ENCODE measurements at places on chromosomes 3 and 15.

DNA sequence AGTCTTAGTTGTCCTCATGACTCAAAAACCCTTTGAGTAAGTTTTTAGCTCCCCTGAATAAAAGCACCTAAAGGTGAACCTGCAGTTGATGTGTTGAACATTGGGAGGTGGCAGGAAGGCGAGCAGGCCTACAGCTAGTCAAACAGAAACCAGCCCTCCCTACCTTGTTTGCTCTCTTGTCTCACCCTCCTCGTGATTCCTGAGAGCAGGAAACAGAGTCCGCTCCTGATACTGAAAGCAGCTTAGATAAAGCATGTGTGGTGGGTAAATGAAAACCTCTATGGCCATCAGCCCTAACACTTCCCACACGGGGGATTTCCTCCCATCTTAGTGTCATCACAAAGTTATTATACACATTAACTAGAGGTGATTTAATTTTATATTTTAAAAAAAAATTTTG, 21.8 kb upstream of the CLDN18 start:
- DNase-seq: no peak

DNA sequence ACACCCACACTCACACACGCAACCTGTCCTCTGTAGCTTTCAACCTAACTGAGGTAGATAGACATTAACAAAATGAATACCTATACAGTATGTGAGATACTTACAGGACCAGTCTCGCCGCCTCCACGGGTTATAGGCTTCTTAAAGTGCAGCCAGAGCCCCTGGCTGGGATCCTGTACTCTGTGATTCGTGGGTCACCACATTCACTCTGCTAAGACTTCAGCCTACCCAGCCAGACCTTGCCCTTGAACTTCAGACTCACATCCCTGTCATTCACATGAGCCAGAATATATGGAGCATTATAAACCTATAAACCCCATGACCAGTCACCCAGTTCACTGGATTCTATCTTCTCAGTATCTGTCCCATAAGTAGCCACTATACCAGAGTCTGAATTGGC, 1.4 kb downstream of the DLEC1 start:
- DNase-seq: no peak

DNA sequence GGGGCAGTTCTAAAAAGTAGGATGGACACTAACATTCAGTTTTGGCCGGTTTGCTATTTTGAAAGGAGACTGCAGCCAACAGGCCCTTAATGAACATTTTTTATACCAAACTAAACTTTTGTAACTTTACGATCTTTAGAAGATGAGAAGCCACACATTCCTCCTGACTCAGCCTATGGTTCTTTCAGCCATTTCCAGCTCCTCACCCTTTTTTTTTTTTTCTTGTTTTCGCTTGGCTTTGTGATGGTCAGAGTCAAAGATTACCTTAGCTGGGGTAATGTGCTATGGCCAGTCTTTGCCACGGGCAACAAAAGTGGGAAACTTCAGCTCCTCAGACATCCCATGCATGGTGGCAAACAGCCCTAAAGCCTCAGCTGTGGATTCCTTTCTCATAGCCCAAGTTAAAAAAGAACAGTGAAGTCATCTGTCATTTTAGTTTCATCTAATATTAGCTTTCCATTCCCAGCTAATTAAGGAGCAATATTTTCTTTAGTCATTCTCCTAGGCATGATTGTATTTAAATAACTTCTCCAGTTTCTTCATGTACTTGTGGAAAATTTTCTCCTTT, 368.7 kb downstream of the MFSD1 start:
- DNase-seq: no peak

GRCh38 chr3:71582612-71583565, 639 bp downstream of the FOXP1 start:
- DNase-seq: peak; percentile 92

GRCh38 chr15:40352281-40352901, 1.6 kb downstream of the PHGR1 start:
- no peak for DNase-seq

GRCh38 chr3:20232906-20233780, 47.1 kb upstream of the SGO1 start:
- DNase-seq: no peak

GRCh38 chr3:1183320-1184048, 90.7 kb downstream of the CNTN6 start:
- DNase-seq: no peak

DNA sequence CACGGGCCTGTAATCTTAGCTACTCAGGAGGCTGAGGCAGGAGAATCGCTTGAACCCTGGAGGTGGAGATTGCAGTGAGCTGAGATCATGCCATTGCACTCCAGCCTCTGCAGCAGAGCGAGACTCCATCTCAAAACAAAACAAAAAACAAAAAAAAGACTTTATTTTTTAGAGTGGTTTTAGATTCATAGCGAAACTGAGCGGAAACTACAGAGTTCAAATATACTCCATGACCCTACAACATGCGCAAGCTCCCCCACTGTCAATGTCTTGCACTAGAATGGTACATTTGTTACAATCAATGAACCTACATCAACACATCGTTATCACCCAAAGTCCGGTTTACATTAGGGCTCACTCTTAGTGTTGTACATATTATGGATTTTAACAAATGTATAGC, 2.2 kb upstream of the CRTAP start:
- DNase-seq: no peak

DNA sequence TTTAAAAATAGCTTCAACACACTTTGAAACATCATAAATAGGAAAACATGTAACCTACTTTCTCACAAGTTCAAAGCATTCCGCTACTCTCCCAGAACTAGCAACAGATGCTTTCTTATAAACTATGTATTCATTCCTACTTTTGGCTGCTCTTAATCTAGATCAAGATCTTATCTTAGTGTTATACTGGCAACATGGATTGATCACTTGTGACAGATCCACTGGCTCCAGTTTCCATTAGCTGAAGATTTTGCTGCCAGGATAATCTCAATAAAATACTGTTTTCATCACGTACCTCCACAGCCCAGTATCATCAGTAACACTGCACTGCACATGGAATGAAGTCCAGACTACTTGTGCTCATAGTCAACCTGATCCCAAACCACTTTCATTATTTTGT, 491.7 kb upstream of the AGTR1 start:
- no peak for DNase-seq

GRCh38 chr3:140247775-140248174, 312.8 kb downstream of the CLSTN2 start:
- DNase-seq: no peak

GRCh38 chr3:16064642-16065414, 109.7 kb upstream of the GALNT15 start:
- no peak for DNase-seq

- no peak for DNase-seq
Observed at GRCh38 chr15:99211926-99212325, 37.5 kb downstream of the TTC23 start.

DNA sequence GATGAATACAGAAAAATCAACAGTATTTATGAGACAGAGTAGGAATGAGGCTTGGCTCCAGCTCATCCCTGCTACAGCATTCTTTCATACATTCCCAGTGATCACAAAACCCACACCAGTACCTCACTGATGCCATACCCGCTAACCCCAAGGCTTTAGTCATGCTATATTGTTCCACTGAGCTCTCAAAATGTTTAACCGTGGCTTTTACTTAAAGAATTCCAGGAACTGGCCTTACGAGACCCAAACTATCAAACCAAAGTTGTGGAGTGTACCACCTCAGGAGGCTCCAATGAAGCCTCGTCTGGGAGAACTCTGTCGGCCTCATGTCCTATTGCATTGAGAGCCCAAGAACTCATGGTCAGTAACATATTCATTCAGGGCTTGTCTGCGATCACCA, 278.9 kb downstream of the ULK4 start:
- DNase-seq: no peak

GRCh38 chr3:7682822-7683229, 818.8 kb upstream of the LMCD1 start:
- no peak for DNase-seq

DNA sequence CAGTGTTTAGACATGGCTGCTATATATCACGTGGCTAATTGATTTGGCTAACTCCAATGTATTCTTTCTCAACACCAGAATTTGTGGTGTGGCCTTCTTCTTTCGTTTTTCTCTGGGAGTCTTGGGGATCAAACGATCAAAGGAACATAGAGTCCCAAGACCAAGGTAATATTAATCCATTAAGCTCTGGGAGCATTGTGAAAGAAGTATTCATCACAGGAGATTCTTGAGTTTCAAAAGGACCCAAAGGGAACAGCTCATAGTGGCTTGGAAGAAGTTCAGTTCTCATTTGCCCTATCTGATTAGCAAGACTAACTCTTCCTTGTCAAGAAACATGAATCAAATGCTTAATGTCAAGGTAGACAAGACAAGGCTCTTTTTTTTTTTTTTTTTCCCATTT, 32.9 kb upstream of the TICRR start:
- DNase-seq: no peak

DNA sequence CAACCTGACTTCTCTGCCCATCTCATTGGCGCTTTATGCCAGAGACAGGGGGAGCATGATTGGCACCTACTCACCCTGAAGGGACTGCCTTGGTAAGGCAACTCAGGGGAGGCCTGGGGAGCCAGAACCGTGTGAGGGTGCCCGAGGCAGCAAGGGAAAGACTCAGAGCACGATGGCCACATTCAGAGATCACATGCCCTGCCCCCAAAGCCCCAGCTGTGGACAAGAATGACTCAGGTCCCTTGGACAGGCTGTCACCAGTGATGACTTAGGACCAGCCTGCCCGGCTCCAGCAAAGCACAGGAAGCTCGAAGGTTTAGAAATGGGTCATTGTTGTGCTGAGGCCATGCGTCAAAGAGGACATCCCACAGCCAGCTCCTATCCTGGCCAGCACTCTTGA, 49.1 kb upstream of the LIMD1 start:
- no peak for DNase-seq

DNA sequence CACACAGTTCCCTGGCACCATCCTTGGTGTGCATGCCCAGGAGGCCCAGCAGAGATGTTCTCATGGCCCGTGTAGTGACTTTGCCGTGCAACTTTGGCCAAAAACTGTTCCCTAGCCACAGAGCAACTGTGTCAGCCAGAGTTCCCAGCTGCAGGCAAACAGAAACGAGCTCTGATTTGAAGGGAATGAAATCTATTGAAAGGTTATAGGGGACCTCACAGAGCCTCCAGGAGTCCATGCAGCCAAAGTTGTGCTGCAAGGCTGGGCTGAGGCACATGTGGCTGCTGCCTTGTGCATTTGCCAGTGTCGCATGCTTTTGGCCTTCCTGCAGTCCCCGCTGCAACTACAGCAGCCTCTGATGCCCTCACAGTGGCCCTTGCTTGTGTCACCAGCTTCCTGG, 70.5 kb downstream of the PLXNA1 start:
- no peak for DNase-seq

DNA sequence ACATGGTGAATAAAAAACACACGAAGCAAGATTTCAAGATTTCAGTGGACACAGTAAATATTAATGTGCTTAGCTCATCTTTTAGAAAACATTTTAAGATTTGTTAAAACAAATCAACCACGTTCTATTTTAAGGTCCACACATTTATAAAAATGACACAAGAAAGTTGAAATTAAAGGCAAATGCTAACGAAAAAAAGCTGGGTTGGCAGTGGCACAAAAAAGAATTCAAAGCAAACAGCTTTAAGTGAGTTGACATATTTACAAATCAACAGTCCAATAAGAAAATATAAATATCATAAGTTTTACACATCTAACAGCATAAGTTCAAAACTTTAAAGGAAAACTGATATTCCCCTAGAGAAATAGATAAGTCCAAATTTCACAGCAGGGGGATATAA, 430.4 kb upstream of the CCDC54 start:
- no peak for DNase-seq

GRCh38 chr15:65952391-65953053, 83.2 kb downstream of the RAB11A start:
- peak; percentile 13 for DNase-seq

DNA sequence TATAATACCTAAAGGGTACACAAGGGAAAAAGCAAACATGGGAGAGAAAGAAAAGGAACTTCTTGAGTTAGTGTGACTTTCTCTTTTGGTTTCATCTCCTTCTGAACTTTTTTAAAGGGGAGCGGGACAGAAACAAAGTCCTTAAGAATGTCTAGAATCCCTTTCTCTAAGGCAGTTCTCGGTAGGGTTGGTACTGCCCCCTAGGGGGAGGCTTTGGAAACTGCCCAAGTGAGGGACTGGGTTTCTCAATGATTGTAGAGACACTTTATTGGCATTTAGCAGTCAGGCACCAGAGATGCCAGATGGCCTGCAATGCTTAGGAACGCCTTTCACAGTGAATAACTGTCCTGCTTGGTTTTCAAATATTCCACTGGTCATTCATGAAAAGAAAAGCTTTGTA, 172.7 kb downstream of the WDR72 start:
- DNase-seq: peak; percentile 11

- peak; percentile 88 for DNase-seq
Observed at GRCh38 chr3:197599089-197599765, 43.5 kb upstream of the BDH1 start.

- no peak for DNase-seq
Observed at GRCh38 chr3:4644951-4645350, 151.8 kb downstream of the ITPR1 start.

GRCh38 chr3:123036352-123037014, 8.9 kb upstream of the SEMA5B start:
- DNase-seq: no peak

GRCh38 chr3:49616491-49616941, 57.6 kb upstream of the APEH start:
- no peak for DNase-seq

DNA sequence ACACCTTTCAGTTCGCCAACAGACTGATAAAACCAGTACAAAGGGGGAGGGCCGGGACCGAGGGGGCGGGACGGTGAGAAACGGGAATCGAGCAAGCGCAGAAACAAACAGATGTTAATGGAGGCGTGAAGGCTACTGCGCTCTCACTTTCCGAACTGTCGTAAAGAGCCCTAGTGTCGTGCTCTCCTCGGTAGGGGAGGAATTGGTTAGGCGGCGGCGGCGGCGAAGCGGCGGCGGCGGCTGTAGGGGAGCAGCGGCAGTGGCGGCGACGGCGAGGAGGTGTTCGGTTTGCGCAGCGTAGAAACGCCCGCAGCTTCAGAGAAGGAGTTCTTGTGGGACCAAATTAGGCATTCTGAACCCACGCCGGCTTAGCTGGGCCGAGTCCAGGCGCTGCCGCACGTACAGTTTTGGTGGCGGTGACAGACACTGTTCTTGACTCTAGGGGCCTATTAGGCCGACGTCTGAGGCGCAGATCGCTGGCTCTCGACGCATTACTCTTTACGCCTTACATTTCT, at the start of gene RNF111:
RNF111 (plus strand) TSS at position 173 of the 515 bp plus-strand sequence. CDS start 43,160 bp downstream, outside the sequence.
- peak; percentile 97 for DNase-seq

GRCh38 chr3:185914911-185915629, 22.7 kb downstream of the TRA2B start:
- DNase-seq: no peak

- DNase-seq: peak; percentile 26
Observed at GRCh38 chr3:182716114-182716688, 77.1 kb upstream of the ATP11B start.

DNA sequence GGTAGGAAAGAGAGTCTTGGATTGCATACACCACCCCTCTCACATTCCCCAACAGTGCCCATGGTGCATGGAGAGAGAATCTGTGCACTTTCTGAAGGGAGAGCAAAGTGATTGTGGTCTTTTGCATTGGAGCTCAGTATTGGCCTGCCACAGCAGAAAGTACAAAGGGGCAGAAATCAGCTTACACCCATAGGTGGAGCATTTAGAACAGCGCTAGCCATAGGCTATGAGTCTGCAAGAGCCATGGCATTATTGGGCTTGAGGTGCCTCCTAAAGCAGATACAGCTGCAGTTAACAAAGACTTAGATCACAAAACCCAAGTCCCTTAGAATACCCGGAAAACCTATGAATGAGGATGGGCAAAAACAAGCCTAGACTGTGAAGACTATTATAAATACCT, 21.8 kb downstream of the SI start:
- no peak for DNase-seq

GRCh38 chr3:169327546-169328356, 335.8 kb downstream of the MECOM start:
- no peak for DNase-seq

GRCh38 chr3:178042376-178042775, 493.9 kb upstream of the KCNMB2 start:
- no peak for DNase-seq

Data from OCI-LY7 (cell line).